Activated naive CD4-positive, alpha-beta T cell treated with anti-CD3 and anti-CD28 coated beads, Interleukin-2, amount 10 ng/mL, durations not matched to agents 7 days and 5 days (primary cell): ENCODE measurements at places on chromosomes 16 and 17.

DNA sequence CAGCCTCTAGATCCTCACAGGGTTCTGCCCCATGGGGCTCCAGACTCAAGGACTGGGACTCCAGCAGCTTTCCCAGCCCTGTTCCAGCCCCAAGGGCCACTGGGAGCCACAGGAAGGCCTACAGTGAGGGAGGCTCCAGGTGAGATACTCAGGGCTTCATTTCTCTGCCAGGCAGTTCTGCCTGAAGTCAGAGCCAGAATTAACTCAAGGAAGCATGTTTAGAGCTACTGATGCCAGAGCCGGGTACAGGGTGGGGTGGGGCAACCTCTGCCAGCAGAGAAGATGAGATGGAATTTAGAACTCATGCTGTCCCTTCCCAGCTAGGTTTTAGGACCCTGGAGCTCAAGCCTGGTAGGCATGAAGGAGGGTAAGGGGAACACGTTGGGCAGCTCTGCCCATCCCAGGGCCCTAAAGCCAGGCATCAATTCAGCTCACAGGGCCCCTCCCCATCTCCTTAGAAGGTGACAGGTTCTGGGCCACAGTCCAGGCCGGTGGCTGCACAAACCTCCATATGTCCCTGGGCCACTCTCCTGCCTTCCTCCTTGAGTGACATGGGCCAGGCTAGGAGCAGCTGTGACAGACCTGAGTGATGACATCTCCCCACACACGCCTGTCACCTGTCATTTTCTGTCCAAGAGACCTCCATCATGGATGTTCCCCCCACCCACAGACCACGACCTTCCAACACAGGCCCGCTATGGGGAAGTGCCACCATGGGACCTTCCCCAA, 24.5 kb upstream of the SPPL2C start:
- DNase-seq = no peak

DNA sequence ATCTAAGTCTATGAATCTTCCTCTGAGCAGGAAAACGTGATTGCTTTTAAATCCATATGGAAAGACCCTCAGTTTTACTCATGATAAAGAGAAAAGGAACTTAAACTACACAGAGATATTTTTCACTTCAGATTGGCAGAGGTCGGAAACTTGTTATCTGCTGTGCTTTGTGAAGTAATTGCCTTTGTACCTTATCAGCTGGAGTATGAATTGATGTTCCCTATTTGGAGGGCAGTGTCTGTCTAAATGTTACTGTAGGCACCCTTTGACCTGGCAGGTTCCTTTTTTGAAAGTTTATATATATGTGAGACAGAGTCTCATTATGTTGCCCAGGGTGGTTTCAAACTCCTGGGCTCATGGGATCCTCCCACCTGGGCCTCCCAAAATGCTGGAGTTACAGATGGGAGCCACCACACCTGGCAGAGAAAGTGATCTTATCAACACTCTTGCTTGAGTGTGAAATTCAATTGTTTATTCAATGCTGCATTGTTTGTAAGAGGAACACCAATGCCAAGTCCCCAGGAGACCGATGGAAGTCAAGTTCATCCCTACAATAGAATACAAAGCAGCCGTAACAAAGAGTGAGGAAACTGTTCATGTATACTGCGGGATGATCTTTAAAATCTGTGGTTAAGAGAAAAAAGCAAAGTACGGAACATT, 52.3 kb downstream of the ABCC1 start:
- no peak for DNase-seq

DNA sequence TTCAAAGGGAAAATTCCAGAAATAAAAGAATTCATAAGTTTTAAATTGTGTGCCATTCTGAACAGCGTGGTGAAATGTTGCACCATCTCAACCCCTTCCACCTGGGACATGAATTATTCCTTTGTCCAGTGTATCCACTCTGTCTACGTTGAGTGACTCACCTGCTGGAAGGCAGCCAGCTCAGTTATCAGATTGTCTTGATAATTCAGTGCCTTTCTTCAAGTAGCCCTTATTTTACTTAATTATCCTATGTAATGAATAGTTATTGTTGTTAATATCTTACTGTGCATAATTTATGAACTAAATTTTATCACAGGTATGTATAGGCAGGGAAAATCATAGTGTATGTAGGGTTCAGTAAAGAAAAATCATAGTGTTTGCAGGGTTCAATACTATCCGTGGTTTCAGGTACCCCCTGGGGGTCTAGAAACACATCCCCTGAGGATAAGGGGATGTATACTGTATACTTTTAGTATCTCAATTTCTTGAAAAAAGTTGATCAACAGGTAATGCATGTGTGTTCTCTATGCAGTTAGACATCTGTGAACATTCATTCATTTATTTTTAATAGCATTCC, 7.7 kb upstream of the PCTP start:
- no peak for DNase-seq

- no peak for DNase-seq
Measured at GRCh38 chr17:65867014-65867413, 305.6 kb upstream of the AXIN2 start.

DNA sequence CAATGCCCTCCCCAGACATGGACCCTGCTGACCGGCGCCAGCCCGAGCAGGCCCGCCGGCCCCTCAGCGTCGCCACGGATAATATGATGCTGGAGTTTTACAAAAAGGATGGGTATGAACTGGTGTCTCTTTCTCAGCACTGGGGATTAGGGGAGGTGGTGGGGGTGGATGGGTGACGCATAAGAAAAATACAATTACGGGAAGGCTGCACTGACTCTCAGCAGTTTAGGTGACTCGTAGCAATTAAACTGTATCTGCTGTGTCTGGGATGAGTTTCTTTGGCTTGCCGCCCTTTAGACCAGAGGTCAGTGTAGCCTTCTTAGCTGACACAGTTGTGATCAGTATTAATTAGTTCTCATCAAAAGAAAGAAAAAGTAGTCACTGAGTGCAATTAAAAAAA, 59.0 kb downstream of the ELAC2 start:
- no peak for DNase-seq

DNA sequence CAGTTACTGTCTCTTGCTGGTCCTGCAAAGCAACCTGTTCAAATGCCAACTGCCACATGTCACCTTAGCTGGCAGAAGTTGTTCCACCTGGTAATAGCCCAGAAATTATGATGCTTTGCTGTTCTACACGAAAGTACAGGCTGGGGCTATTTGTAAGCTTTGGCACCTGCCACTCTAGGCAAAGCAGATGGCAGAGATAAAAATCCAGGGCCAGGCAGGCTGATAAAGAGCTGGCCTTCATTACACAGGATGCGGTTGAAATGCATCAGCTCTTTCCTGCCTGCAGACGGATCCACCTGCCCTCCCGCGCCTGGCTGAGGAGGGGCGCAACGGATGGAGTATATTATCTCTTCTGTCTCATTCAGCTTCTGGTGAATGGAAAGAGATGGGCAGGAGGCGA, 29.3 kb upstream of the KDM8 start:
- DNase-seq = peak; percentile 82

GRCh38 chr17:73462823-73463222, 151.0 kb upstream of the CDC42EP4 start:
- DNase-seq = no peak

DNA sequence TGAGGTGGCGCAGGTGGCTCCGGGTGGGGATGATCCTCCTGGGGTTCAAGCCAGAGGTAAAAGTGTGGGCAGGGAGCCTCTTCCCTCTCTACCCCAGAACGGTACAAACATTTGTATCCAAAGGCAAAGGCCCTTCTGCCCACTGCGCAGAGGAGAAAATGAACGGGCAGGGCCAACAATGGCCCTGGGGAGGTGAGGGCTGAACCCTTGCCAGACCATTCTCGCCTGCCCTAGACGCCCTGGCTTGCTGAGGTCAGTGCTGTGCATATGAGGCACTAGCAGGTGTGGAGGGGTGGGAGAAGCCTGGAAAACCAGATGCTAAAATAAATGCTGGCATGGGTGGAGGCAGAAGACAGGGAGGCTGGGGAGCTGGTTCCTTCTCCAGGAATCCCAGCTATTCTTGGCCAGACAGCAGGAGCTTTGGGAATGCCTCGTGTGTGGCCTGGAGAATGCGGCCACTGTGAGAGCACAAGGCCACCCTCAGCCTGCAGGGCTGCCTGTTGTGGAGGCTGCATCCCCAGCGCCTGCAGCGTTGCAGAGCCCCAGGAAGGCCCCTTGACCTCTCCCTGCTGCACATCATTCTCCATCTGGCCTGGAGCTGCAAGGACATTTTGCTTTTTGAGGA, 4.5 kb downstream of the C17orf50 start:
- no peak for DNase-seq

GRCh38 chr16:65201511-65201910, 79.6 kb upstream of the CDH11 start:
- no peak for DNase-seq

GRCh38 chr16:74987027-74987681, 2.2 kb upstream of the WDR59 start:
- DNase-seq = no peak

GRCh38 chr17:4958102-4958501, 7.2 kb downstream of the ENO3 start:
- no peak for DNase-seq

GRCh38 chr17:30970831-30971567, at the start of gene RNF135:
Gene RNF135 (plus strand): TSS chr17:30971039. CDS start chr17:30971074, 35 bp downstream.
- peak; percentile 76 for DNase-seq

DNA sequence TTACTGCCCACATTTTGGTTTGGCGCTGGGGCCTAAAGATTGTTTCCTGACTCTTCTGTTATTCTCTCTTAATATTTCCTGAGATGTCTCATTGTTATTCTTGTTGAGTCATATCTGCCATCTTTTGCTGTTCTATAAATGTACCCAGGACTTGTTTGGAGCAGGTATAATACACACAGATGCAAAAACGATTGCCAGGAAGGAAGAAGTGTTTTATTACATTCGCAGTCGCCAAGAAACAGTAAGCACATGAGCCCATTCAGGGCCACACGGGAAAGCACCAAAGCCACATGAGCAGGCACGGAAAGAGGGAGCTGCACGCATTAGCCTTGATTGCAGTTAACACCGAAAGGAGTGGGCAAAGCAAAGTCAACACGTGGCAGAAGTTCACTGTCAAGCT, 70.2 kb downstream of the ARHGAP44 start:
- DNase-seq = no peak

GRCh38 chr17:74532115-74532514, 840 bp upstream of the CD300LB start:
- no peak for DNase-seq

GRCh38 chr17:72063262-72063661, 57.6 kb upstream of the SOX9 start:
- DNase-seq = no peak

DNA sequence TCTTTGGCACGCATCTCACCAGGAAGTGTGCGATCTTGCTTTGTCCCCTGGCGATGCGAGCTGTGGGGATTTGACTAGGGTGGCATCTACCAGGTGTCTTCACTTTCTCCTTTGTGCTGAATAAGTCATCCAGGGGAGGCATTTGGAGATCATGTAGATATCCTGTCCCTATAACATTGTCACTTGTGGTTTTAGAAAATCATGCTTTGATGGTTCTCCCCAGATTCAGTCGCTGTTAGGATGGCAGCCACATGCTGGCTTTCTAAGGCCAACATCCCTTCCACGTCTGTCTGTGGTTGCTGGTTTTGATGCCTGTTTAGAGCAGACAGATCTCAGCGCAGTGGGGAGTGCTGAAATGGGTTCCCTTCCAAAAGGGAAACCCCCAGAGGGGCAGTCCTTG, 2.5 kb downstream of the ADAD2 start:
- peak; percentile 43 for DNase-seq

DNA sequence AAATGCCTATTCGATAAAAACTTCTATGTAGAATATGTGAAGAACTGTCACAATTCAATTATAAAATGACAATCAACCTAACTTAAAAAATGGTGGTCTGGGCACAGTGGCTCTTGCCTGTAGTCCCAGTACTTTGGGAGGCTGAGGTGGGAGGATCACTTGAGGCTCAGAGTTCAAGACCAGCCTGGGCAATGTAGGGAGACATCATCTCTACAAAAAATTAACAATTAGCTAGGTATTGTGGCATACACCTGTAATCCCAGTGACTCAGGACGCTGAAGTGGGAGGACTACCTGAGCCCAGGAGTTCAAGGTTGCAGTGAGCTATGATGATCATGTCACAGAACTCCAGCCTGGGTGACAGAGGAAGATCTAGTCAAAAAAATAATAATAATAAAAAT, 18.6 kb upstream of the METTL9 start:
- DNase-seq = no peak

DNA sequence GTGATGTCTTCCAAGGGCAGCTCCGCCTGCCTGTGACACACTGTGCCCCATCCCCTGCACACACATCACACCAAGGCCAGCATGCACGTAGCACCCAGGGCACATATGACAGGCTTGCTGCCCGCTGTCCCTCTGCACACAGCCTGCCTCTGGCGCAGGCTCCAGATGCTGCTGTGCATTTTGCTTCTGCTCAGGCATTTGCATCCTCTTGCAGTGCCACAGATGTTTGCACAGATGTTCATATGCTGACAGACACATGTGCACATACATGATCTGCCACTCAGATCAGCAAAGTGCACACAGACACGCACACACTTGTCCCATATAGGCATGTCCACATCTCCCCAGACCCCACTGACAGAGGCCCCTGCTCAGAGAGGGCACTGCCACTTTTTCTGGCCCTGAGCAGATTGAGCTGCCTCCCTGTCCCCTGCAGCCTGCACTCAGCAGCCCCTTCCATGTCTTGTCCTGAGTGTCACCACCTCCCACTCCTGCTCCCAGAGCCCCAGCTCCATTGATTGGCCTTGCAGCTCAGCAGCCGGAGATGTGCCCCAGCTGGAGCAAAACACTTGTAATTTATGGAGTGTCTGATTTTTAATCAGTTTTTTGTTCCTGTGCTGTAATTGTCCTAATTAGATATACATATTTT, 115.1 kb upstream of the RPL38 start:
- no peak for DNase-seq
